Mammary epithelial cell (primary cell): ENCODE measurements at places on chromosomes 1 and 21.

- DNase-seq: no peak
Observed at GRCh38 chr1:25106352-25106751, 126.0 kb downstream of the SYF2 start.

GRCh38 chr1:19361611-19362147, 49.6 kb downstream of the SLC66A1 start:
- peak; percentile 58 for DNase-seq

- DNase-seq: no peak
Observed at GRCh38 chr1:222275001-222275728, 272.7 kb downstream of the HHIPL2 start.

- no peak for DNase-seq
Observed at GRCh38 chr1:247322442-247322841, 9.2 kb downstream of the ZNF496 start.

- no peak for DNase-seq
Observed at GRCh38 chr1:172088256-172088655, 247.0 kb downstream of the DNM3 start.

DNA sequence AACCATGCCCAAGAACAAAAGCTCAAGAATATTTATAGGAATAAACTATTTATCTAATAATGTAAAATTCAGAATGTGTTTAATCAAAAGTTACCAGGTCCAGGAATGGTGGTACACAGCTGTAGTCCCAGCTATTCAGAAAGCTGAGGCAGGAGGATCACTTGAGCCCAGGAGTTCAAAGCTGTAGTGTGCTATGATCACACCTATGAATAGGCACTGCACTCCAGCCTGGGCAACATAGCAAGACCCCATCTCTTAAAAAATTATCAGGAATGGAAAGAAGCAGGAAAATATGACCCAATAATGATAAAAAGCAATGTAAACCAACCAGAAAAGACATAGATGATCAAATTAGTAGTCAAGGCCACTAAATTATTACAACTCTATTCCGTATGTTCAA, 62.2 kb upstream of the DR1 start:
- no peak for DNase-seq

DNA sequence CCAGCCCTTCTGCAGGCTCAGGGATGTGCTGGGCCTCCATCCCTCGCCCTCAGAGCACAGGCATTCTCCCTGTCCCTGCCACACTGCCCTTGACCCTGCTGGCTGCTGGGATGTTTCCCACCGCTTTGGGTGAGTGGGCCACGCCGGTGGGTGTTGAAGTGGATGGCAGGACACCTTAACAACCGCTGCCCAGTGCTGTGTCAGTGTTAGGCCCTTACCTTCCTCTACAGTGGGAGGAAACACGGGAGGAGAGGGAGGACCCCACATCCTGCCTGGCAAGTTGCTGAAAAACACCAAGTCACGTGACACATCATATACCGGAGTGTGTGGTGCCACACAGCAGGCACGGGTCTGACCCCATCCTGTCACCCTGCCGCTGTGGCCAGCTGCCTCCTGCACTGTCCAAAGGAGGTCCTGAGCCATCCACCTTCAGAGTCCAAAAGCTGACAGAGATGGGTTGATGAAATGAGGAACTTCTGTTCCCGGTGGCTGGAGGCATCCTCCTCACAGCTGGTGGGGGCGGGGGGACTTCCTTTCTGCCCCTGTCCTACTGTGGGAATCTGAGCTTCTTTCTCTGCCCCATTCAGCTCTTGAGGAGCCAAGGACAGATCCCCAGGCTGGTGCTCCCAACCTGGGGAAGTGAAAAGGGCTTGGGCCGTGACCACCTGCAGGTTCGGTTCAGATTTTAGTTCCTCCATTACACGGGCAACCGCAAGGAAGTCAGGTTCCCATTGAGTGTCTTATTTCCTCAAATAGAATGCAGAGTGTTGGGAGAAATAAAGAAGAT, 3.2 kb upstream of the THEMIS2 start:
- no peak for DNase-seq

DNA sequence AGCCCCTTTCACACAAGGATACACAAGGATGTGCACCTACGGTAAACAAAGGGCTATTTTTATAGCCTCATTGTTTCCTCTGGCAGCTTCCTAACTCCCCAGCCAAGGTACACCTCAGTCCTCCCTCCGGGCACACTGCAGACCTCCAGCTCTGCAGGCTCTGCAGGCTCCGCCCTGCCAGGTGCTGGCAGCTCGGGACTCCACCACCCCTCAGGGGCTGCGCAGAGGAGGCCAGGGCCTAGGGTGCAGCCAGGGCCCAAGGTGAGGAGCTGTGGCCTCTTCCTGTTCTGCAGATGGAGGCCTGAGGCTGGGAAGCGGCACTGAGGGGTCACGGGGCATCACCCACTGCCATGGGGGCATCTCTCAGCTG, 19.8 kb upstream of the CLSTN1 start:
- peak; percentile 68 for DNase-seq

DNA sequence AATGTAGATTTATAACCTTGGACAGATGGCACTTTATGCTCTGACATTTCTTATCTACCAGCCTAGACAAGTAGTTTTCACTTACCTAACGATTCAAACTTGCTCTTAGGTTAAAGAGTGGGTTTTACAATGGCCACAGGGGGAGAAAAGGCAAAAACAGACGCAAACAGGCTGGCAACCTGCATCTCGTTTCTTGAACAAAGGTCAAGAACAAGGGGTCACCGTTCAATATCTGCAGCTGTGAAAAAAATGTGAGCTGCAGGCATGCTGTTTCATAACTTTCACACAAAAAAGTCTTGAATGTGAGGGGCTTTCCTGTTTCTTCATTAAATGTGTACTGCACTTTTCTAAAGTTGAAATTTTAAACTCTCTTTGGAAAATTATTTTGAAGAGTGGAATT, 49.4 kb downstream of the SYDE2 start:
- no peak for DNase-seq

DNA sequence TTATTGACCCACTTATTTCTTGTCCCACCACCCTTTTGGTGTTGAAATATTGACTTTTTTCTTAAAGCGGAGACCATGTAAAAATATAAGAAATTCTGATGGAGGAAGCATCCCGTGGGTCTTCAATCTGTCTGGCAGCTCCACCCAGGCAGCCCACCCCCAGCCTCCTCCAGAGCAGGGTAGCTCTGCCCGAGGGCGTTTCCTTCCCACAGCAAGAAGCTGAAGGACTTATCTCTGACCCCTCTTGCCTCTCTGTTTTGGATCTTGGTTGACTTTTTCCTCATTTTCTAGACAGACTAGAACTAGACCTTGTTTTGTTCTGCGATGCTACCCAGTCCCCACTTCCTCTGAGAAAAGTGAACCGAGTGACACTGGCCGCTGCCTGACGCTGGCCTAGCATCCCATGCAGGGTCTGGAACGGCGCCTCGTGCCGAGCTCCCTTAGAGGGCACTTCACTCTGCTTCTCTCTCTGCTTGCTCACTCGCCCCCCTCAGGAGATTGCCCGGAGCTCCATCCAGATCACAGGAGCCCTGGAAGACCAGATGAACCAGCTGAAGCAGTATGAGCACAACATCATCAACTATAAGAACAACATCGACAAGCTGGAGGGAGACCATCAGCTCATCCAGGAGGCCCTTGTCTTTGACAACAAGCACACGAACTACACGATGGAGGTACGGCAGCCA, 40.4 kb upstream of the MTR start:
- no peak for DNase-seq

DNA sequence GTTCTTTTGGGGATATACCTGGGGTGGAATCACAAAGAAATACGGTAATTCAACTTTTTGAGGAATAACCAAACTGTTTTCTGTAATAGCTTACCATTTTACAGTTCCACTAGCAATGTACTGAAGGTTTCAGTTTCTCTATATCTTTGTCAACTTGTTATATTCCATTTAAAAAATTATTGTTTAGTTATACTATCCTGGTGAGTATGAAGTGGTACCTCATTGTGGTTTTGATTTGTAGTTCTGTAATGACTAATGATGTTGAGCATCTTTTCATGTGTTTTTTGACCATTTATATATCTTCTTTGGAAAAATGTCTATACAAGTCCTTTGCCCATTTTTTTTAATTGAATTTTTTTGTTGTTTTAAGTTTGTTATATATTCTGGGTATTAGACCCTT, 39.4 kb downstream of the MAST2 start:
- DNase-seq: no peak

- DNase-seq: no peak
Observed at GRCh38 chr1:107110326-107110725, 30.5 kb upstream of the NTNG1 start.

DNA sequence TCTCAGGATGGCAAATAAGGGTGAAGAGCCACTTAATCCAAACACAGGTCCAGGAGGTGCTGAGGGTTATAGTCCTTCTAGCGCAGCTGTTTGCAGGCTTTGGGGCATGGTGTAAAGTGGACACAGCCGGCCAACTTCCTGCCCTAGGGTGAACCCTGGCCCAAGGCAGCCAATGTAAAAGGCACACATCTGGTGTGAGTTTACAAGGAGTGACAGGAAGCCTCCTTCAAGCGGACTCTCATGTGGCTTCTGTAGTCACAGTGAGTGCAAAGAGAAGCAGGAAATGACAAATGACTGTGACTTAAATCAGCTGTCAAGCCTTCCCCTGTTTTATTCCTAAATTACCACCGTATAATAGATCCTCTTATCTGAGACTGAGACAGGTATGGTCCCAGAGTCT, 213.0 kb downstream of the CRB1 start:
- DNase-seq: no peak

DNA sequence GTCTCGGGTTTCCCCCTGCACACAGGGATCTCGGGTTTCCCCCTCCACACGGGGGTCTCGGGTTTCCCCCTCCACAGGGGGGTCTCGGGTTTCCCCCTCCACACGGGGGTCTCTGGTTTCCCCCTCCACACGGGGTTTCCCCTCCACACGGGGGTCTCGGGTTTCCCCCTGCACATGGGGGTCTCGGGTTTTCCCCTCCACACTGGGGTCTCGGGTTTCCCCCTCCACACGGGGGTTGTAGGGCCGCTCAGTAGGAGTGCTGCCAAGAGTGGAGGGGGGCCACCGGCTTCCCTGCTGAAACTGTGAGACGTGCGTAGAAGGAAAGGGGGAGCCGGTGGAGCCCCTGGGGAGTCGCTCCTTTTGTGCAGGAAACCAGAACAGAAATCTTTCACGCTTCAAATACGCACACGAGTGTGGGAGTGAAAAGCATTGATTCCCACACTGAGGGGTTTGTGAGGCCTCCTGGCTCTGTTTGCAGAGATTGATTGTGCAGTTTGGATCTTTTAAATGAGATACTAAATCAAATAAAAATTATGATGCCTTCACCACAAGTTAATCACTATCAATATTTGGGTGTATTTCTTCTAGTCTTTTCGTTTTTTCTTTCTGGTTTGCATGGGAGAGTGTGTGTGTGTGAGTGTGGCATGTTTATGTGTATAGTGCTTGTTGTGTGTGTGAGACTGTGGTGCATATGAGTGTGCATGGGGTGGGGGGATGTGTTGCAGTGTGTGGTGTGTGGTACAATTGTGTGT, 54.3 kb upstream of the TRAPPC10 start:
- DNase-seq: no peak

- peak; percentile 36 for DNase-seq
Observed at GRCh38 chr1:28087614-28088167, 719 bp downstream of the EYA3 start.

GRCh38 chr1:54463259-54464030, 57.3 kb upstream of the SSBP3 start:
- DNase-seq: no peak

- no peak for DNase-seq
Observed at GRCh38 chr1:154769193-154769895, 100.7 kb downstream of the KCNN3 start.
